ENCODE measurements at places on chromosomes 13 and 19.

DNA sequence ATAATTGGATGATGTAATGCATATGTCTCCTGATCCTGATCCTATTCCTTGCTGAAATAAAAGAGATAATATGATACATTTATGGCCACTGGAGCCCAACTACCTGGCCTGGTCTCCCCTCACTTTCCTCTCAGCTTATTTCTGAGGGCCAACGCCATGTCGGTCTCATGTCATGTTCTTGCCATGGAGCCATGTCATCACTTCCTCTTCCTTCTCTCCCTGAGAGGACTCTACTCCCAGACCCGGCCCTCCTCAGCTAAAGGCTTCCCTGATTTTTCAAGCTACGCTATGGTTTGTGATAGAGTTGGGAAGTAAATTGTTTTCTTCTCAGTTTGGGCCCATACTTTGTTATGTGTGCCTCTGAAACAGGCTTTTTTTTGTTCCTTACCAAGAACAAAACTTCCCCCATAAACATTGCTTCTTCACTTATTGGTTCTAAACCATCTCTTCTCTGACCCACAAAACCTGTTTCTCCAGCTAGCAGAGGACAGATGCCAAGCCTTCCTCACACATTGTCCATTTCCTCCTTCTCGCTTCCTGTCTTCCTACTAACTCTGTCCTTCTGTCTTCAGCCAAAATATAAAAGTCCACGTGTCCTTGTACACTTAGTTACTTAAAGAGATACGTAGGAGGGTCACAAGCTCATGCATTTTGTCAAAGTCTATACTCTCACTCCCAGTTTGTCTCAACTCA lies 319.9 kb upstream of the DACH1 start:
- DNase-seq = no peak

DNA sequence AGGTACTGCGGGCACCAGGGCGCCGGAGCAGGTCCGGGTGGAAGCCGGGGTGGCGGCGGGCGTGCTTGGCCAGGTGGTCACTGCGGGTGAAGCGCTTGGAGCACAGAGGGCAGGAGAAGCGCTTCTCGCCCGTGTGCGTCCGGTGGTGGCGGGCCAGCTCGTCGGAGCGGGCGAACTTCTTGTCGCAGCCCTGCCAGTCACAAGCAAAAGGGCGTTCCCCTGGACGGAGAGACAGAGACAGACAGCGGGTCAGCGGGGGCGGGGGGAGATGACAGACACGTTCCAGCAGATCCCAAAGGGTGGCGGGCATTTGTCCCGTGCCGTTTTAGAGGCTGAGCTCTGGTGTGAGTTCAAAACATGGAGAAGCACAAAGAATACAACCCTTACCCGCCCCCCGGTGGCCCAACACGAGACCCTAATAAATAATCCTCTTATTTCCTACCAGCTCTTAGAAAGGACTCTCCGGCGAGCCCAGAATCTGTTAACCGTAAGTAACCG lies 6.3 kb upstream of the REXO1 start:
- DNase-seq = no peak

DNA sequence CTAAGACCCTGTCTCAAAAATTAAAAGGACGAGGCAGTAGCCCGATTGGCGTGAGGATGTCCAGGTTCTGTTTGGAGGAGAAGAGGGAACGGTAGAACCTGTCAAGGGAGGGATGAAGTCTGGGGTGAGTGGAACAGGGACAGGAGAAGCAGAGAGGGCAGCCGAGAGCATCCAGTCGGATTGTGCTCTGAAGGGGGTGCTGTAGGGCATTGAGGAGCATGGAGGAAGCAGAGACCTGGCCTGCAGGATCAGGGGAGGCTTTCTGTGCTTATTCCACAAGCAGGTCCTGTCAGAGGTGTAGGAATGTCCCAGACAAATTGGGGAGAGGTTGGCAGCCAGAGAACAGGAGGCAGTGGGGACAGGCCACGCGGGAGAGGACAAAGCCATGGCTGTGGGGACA lies 14.1 kb downstream of the AP2A1 start:
- no peak for DNase-seq

- no peak for DNase-seq
These were observed 3.2 kb downstream of the GPR183 start for GRCh38 chr13:99303863-99304521.

GRCh38 chr13:101010100-101010499 lies 335.5 kb upstream of the TMTC4 start:
- no peak for DNase-seq

GRCh38 chr13:110426735-110427134 lies 119.7 kb downstream of the COL4A2 start:
- no peak for DNase-seq
